ENCODE measurements at places on chromosomes 6 and 20. TPM values are rescaled to one million over a fixed set of nuclear protein-coding genes. Genes with fewer than 3 reads are reported as not detected.

Gene UBD
- not detected for total RNA-seq

Gene IPCEF1
- total RNA-seq, result 9.0 TPM

Gene BMP5
- not detected for total RNA-seq

Gene MOXD1
- 20.8 TPM for total RNA-seq

Gene ASIP
- total RNA-seq, result not detected

Gene OR2H2
- total RNA-seq, result not detected

Gene ABRACL
- total RNA-seq, result 12.0 TPM

Gene RPS10
- 1,674 TPM for total RNA-seq

Gene SLC17A2
- not detected for total RNA-seq

Gene EEF1A1
- 11,570 TPM for total RNA-seq

GRCh38 chr20:38685853-38686473, 38.3 kb upstream of the SLC32A1 start:
- no peak for DNase-seq
- no peak overlapping the region for H3K4me3 ChIP-seq
- H3K27me3 ChIP-seq, result peaks cover 52% of the 10 kb centered on the region
- no peaks in the 10 kb centered on the region for H3K4me1 ChIP-seq
- no peak overlapping the region for H3K27ac ChIP-seq

- H3K4me3 ChIP-seq, result no peak overlapping the region
- no peak overlapping the region for H3K27ac ChIP-seq
- H3K36me3 ChIP-seq, result no peaks in the 10 kb centered on the region
- no peaks in the 10 kb centered on the region for H3K27me3 ChIP-seq
- no peak for DNase-seq
- H3K4me1 ChIP-seq, result no peaks in the 10 kb centered on the region
These were observed 112.7 kb downstream of the SLC35B3 start for GRCh38 chr6:8322659-8323058.

DNA sequence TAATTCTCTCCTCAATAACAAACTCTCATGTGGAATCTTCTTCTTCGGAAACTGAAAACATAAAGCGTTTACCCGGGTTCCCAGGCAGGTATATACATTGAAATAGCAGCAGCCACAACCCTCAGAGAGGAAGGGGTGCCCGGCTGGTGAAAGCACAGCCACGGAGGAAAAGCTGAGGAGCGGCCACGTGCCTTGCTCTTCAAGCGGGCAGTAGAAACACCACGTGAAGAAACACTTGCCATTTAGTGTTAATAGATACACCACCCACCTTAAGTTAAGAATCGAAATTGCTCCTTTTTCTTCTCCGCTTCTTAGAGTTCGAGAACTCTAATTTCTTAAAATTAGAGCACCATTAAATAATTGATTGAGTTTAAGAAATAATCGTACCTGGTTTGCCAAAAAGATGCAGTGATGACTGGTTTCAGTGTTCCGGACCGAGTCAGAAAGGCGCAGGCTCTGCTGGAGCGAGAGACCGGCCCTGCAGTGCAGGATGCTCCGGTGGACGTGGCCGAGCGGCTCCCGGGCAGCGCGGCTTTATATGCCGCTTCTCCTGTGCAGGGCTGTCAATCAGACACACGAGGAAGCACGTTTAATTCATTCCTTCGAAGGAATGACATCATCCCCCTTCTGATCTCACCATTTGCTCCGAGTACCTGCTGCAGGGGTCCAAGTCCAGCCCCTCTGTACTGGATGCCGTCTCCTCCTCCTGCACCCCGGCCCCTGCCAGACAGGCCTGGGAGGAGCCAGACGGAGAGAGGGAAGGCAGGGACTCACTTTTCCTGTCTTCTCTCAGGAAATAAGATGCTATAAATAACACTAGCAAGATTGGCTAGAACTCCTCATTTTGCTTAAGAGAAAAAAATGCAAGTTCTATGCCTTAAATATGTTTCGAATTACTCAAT, at the start of gene THBS2:
THBS2 (minus strand) TSS at position 510 of the 902 bp plus-strand sequence. CDS start 3,062 bp downstream, outside the sequence.
- peaks cover 6% of the 10 kb centered on the region for H3K36me3 ChIP-seq
- peaks cover 6% of the 10 kb centered on the region for H3K27me3 ChIP-seq

GRCh38 chr6:65803186-65803585, 96.2 kb upstream of the EYS start:
- no peaks in the 10 kb centered on the region for H3K4me1 ChIP-seq
- H3K27me3 ChIP-seq, result no peaks in the 10 kb centered on the region
- H3K27ac ChIP-seq, result no peak overlapping the region
- DNase-seq, result no peak
- no peaks in the 10 kb centered on the region for H3K36me3 ChIP-seq

- no peaks in the 10 kb centered on the region for H3K4me1 ChIP-seq
- no peak for DNase-seq
- H3K27me3 ChIP-seq, result no peaks in the 10 kb centered on the region
- H3K36me3 ChIP-seq, result no peaks in the 10 kb centered on the region
- H3K27ac ChIP-seq, result no peak overlapping the region
These were observed 129.4 kb upstream of the CENPW start for GRCh38 chr6:126210398-126211075.

DNA sequence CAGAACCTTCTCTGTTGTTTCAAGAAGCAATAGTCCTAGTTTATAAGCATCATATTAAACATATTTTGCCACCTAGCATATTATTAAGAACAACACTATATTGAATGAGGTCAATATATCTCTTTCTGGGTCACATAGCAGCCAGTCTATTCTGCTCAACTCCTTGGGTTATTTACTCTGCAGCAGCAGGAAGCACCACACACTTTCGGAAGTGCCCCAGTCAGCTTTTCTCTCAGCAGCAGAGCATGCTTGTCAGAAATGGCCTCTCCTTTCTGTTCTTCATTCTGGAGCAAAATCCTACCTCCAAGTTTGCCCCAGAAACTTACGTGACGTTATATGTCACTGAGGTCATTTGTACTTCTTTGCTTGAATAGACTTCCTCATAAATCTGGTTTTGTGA, 22.7 kb downstream of the CFAP206 start:
- H3K4me1 ChIP-seq, result no peaks in the 10 kb centered on the region
- H3K27me3 ChIP-seq, result no peaks in the 10 kb centered on the region
- no peak overlapping the region for H3K4me3 ChIP-seq
- H3K27ac ChIP-seq, result no peak overlapping the region

- H3K27ac ChIP-seq, result no peak overlapping the region
- no peaks in the 10 kb centered on the region for H3K36me3 ChIP-seq
- DNase-seq, result peak; percentile 18
- no peak overlapping the region for H3K4me3 ChIP-seq
These were observed 7.3 kb downstream of the EBF4 start for GRCh38 chr20:2699775-2700413.

GRCh38 chr6:32764048-32764447, 716 bp upstream of the HLA-DQB2 start:
- H3K4me1 ChIP-seq, result no peaks in the 10 kb centered on the region
- no peaks in the 10 kb centered on the region for H3K36me3 ChIP-seq
- DNase-seq, result no peak
- H3K27ac ChIP-seq, result no peak overlapping the region
- no peak overlapping the region for H3K4me3 ChIP-seq
- peaks cover 44% of the 10 kb centered on the region for H3K27me3 ChIP-seq

DNA sequence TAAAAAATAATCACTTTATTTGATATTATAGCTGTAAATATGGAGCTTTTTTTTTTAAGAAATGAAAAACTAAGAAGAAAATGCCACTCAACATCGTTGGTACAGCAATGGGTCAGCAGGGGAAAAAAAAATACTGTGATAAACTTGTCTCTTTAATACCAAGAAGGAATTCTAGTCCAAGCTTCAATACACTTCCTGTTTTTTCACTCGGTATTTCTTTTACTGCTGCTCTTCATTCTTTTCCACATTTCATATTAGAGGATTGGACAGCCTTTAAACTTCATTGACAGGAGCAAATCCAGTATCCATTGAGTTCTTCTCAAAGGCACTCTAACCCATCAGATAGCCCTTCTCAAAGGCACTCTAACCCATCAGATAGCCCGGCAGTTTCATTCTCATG, 22.2 kb upstream of the EZR start:
- H3K36me3 ChIP-seq, result no peaks in the 10 kb centered on the region
- no peak overlapping the region for H3K27ac ChIP-seq
- DNase-seq, result no peak
- no peak overlapping the region for H3K4me3 ChIP-seq

DNA sequence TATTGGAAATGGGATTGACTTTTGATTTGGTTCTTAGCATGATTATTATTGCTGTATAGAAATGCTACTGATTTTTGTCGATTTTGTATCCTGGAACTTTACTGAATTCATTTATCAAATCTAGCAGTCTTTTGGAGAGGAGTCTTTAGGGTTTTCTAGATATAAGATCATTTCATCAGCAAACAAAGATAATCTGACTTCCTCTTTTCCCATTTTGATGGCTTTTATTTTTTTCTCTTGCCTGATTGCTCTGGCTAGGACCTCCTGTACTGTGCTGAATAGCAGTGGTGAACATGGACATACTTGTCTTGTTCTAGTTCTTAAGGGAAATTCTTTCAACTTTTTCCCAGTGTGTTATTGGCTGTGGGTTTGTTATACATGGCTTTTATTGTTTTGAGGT, 64.6 kb downstream of the ZC2HC1B start:
- no peaks in the 10 kb centered on the region for H3K27me3 ChIP-seq
- no peak overlapping the region for H3K27ac ChIP-seq
- H3K36me3 ChIP-seq, result no peaks in the 10 kb centered on the region
- H3K4me3 ChIP-seq, result no peak overlapping the region
- DNase-seq, result no peak
- no peaks in the 10 kb centered on the region for H3K4me1 ChIP-seq

DNA sequence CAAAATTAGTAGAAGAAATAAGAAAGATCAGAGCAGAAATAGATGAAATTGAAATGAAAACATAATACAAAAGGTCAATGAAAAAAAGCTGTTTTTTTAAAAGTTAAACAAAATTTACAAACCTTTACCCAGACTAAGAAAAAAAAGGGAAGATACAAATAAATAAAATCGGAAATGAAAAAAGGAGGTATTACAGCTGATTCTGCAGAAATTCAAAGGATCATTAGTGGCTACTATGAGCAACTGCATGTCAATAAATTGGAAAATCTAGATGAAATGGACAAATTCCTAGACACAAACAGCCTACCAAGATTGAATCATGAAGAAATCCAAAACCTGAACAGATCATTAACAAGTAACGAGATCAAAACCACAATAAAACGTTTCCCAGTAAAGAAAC, 59.2 kb downstream of the ZFP64 start:
- H3K27ac ChIP-seq, result no peak overlapping the region
- H3K36me3 ChIP-seq, result no peaks in the 10 kb centered on the region
- H3K4me3 ChIP-seq, result no peak overlapping the region
- DNase-seq, result no peak
- H3K27me3 ChIP-seq, result no peaks in the 10 kb centered on the region

DNA sequence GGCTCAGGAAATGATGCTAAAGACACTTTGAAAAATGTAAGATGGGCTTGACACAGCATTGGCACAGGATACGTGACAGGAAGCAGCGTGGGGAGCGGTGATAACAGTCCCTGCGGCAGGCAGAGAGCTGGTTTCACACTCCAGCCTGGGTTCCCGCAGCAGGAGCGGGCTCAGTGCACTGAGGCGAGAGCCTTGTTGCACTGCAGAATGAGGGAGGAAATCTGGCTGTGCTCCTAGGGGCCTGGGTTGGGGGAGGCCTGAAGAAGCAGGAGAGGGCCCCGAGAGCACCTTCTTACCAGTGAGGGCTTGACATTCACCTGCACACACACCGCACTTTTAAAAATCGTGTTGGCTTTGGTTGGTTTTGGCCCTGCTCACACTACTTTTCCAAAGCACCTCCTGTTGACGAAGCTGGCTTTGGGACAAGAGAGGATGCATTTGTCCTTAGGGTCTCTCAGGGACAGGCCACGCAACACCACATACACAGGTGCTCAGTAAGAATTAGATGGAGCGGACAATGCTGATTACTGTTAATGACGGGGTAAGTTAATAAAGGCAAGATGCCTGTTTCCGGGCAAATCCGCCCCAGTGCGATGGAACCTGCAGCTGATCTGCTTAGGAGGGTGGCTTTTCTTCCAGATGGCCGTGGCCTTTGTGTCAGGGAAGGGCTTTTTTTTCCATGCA, 49.4 kb upstream of the ARMC2 start:
- H3K27me3 ChIP-seq, result no peaks in the 10 kb centered on the region
- no peak overlapping the region for H3K4me3 ChIP-seq
- peaks cover 29% of the 10 kb centered on the region for H3K4me1 ChIP-seq
- H3K36me3 ChIP-seq, result no peaks in the 10 kb centered on the region
- no peak for DNase-seq

- peaks cover 5% of the 10 kb centered on the region for H3K4me1 ChIP-seq
- peaks cover 25% of the 10 kb centered on the region for H3K27me3 ChIP-seq
- no peak overlapping the region for H3K4me3 ChIP-seq
- DNase-seq, result no peak
These were observed 10.8 kb upstream of the MATN4 start for GRCh38 chr20:45318948-45319347.

GRCh38 chr20:63652192-63652980, 838 bp downstream of the STMN3 start:
- no peaks in the 10 kb centered on the region for H3K36me3 ChIP-seq
- peak overlapping the region; percentile 79 for H3K4me3 ChIP-seq
- DNase-seq, result no peak
- peaks cover 4% of the 10 kb centered on the region for H3K27me3 ChIP-seq

GRCh38 chr6:80133020-80133419, 26.5 kb downstream of the BCKDHB start:
- no peak overlapping the region for H3K27ac ChIP-seq
- H3K36me3 ChIP-seq, result peaks cover 11% of the 10 kb centered on the region
- peaks cover 6% of the 10 kb centered on the region for H3K4me1 ChIP-seq
- DNase-seq, result no peak

GRCh38 chr6:146351018-146351417, 192.6 kb upstream of the RAB32 start:
- no peak overlapping the region for H3K4me3 ChIP-seq
- H3K27me3 ChIP-seq, result no peaks in the 10 kb centered on the region
- no peak for DNase-seq

DNA sequence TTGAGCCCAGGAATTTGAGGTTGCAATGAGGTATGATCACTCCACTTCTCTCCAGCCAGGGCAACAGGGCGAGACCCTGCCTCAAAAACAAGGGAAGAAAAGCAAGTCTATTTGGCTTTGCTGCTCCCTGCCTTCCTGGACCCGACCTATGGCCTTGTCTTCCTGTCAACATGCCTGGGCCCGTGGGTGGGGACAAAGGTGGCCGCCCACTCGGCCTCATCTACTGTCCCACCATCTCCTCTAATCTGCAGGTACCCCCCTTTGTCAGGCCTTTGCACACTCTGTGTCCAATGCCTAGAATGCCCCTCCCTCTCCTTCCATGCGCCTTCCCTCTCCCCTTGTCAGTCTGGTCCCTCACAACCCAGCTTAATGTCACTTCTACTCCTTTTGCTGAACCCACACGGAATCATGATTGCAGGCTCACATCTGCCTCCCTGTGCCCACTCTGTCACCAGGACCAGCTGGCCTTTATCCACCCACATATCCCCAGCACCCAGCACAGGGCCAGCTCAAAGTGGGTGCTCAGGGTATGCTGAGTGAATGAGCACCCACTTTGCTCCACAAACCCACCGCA, 40.3 kb downstream of the MDFI start:
- no peak for DNase-seq
- no peaks in the 10 kb centered on the region for H3K27me3 ChIP-seq
- no peak overlapping the region for H3K27ac ChIP-seq
- H3K36me3 ChIP-seq, result no peaks in the 10 kb centered on the region
- no peak overlapping the region for H3K4me3 ChIP-seq
- peaks cover 15% of the 10 kb centered on the region for H3K4me1 ChIP-seq
